ENCODE measurements at places on chromosomes 5 and 9.

GRCh38 chr5:160926428-160926827 is 74.4 kb upstream of the ATP10B start:
- no peak for DNase-seq

DNA sequence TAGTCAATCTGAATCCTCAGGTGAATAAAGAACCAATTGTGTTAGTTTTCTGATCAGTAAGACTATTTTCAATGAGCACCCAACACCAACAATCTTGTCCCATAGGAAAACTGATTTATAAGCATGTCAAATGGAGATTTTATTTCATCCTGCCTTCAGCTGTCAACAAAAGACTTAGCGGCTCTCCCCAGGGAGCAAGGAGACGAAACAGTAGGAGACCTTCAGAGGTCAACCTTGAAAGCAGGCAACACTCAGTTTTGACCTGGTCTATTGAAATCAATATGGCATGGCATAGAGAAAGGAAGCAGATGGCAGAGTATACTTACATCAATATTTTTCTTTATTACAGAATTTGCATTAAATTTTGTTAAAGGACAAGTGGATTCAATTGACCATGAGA is 34.1 kb downstream of the ZNF622 start:
- DNase-seq, result no peak

- DNase-seq, result no peak
Observed at GRCh38 chr5:172862165-172862801, 28.2 kb downstream of the ERGIC1 start.

DNA sequence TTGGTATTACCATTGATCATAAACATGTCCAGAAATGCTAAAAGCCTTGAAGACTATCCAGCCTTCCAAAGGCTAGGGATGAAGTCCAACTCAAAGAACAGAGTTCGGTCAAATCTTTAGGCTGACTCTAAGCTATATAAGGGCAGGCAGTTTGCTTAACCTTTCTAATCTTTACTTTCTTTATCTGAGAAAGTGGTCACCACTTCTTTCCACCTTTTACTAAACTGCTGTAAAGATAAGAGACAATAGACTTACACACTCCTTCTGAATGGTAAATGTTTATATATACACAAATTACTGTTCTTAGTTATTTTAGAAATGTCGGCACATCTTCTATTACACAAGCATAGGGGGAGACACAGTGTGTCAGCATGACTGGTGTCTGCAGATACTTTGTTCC is 100.4 kb downstream of the NREP start:
- DNase-seq, result no peak

DNA sequence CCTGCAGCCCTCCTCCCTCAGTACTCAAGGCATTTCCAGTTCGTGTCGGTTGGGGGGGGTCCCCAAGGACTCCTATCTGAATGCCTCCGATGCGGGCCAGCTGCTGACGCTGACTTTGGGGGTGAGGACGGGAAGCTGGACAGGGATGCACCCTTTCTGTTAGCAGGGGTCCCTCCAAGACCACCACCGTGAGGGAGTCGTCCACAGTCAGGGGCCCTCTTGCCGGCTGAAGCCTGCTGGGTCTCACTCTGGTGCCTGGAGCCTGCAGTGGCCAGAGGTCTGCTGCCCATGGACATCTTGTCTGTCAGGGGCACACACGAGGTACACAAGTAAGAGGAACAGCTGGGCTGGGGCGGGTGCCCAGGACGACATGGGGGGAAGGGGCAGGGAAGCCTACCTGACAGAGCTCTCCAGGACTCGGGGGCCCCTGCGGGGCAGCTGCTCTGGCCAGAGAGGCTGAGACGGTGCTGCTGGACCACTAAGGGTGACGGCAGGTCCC is 9.1 kb upstream of the ZDHHC11 start:
- DNase-seq, result no peak

DNA sequence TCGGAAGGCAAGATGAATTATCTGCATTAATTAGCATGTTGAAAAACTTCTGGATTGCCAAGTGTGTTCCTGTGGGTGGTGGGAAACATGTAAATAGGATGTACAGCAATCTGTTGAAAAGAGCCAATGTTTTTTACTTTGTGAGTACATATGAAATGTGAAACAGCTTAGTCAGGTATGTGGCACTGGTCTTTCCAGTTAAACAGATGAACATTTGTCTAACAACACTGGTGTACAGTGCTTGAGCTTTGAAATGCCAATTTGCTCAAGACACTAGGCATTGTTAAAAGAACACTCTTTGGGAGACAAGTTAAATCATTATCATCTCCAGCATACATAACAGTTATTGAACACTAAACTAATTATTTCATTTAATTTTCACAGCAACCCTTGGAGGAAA is 107.3 kb upstream of the SLC24A2 start:
- DNase-seq, result no peak

GRCh38 chr9:34139477-34140146 is 13.1 kb upstream of the DCAF12 start:
- no peak for DNase-seq

- no peak for DNase-seq
Observed at GRCh38 chr9:113360242-113360842, 11.0 kb downstream of the BSPRY start.

- no peak for DNase-seq
Observed at GRCh38 chr5:16871746-16872339, 64.2 kb downstream of the MYO10 start.

DNA sequence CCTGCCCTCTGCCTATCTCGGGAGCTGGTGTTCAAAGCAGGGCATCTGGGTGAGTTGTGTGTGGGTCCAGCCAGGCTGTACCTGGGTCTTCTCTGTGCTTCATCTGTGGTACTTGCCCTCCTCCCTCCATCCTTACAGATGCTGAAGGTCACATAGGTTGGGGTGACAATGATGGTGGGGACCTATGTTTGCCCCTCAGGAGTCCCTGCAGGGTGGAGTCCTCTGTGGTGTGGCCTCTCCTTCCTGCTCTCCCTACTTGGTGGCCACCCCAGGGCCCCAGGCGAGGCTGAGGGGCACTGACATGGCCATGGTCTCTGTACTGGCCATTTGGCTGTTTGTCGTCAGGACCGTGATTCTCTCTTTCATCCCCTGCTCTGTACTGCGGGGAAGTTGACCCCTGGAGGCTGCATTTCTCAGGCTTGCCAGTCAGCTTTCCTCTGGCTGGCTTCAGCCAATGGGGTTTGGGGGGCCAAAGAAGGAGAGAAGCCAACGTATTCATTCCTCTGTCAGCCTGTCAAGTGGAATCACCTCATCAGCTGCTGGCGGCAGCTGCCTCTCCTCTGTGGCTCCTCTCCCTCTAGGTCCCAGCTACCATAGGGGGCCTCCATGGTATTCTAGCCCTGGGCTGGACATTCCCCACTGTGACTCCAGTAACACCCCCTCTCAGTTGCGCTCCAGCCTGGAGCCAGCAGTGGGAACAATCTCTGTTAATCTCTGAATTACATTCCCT is 4.6 kb downstream of the DCANP1 start:
- no peak for DNase-seq

- no peak for DNase-seq
Observed at GRCh38 chr5:174410716-174411478, 313.5 kb upstream of the MSX2 start.

GRCh38 chr5:113235884-113236283 is 198.9 kb downstream of the TSSK1B start:
- DNase-seq, result no peak

DNA sequence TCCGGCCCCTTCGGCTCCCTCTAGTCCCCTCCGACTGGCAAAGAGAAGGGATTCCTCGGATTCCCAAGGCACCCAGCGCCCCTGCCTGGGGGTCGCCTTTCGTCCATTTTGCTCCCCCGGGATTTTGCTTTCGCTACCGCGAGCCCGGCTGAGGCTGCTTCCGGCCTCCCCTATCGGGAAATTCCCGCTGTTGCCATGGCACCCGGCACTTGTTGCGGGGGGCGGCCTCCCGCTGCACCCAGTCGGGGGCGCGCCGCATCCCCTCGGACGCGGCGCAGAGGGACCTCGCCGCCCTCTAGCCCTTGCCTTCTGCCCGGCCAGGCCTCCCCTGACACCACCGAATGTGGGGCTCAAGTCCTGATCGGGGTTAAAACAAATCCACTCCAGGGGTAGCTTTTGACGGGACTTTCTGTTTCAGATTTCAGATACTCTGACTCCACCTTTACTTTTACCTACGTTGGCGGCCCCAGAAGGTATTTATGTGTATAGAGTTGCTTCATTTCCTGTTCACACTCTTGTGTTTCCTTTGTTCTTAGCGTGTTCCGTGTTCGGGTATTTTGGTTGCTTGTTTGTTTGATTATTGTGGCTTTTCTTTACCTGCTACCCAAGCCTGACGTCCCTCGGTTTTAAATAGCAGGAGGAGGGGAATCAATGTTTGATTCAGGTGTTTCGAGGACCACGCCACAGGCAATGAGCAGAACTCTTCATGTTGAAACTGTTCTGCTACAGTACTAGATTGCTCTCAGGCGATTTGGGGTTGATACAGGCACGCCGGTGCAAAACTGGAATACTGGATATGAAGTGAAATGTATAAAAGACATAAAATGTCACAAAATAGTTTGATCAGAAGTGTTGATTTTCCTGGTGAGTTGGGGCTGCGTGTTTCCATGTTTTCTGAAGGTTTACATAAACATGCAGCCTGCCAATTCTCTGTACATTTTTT is 1.5 kb downstream of the PARP8 start:
- DNase-seq, result peak; percentile 81

GRCh38 chr5:135393691-135394090 is 5.3 kb downstream of the MACROH2A1 start:
- no peak for DNase-seq

GRCh38 chr9:18111146-18111545 is 362.8 kb upstream of the ADAMTSL1 start:
- DNase-seq, result no peak

DNA sequence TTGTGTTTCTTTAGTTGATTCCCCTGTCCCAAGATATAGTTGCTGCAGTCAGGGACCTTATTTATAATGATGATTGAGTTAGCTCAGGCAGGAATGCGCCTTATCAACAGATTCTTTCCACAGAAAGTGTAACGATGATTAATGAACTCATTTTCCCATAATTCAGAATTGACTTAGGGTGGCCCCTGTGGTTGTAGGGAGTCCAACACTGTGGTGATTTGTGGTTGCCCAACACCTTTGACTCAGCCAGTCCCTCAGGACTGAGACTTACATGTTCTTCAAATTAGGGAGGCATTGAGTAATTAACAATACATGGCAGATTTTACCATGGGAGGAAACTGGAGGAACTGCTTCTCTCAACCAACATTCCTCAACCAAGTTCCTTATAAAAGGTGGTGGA is 221.9 kb downstream of the GABRG2 start:
- DNase-seq, result no peak

DNA sequence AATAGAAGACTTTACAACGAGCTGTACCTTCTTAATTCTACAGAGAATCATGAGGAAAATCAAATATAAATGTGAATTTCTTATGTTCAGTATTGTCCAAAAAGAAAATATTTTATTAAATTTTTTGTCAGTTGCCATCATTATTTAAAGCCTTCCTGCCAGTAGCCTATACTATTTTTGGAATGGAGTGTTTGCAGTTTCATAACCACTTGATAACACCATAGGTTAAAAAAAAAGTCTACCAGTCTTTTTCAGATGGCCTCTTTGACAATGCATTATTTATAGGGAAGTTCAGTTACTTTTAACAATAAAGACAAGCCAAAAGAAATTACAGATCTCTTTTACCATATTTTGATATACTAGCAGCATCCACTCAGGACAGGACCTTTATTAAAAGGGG is 80.3 kb upstream of the CCDC152 start:
- no peak for DNase-seq

- no peak for DNase-seq
Observed at GRCh38 chr5:74149395-74149794, 491.1 kb downstream of the ENC1 start.

- DNase-seq, result no peak
Observed at GRCh38 chr9:38344566-38345324, 47.8 kb upstream of the ALDH1B1 start.

- DNase-seq, result no peak
Observed at GRCh38 chr9:456365-456764, 241.7 kb downstream of the DOCK8 start.
